ENCODE measurements at places on chromosomes 7 and 10.

DNA sequence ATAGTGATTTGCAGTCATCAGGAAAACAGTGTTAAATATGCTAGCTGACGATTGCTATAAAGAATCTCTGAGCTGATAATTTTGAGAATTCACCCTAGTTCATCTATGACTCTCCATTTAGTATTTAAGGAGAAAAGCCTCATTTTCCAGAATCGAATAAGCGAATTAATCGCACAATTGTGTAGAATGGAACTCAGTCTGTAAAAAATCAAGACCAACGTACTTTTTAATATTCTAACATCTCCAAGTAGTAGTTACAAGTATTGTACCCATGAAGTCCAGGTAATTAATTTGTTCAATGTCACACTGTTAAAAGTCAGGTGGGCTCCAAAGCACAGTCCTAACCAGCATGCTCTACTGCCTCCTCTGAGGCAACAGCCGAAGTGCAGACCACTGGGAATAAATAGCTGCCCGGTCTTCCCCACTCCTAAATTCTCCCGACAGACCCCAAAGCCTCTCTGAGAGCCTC is 380 bp upstream of the AGBL3 start:
- no peak for DNase-seq

- no peak for DNase-seq
Measured at GRCh38 chr10:123962756-123963530, 71.3 kb upstream of the CPXM2 start.

DNA sequence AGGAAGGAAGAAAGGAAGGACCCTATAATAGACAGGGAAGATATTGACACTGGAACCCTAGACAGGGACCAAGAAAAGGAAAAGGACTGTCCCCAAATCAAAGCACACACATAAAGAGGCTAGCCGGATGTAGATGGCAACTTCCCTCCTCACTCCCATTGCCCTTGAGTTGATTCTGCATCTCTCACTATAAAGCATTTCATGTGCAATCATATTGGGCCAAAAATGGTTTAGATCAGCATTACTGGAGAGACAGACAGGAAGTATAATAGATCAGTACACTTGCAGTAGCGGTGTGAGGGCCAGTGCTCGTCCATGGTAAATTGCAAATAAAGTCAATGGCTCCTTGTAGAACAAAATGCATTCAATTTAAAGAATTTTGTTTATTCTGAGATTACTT is 8.4 kb downstream of the IFIT3 start:
- no peak for DNase-seq

DNA sequence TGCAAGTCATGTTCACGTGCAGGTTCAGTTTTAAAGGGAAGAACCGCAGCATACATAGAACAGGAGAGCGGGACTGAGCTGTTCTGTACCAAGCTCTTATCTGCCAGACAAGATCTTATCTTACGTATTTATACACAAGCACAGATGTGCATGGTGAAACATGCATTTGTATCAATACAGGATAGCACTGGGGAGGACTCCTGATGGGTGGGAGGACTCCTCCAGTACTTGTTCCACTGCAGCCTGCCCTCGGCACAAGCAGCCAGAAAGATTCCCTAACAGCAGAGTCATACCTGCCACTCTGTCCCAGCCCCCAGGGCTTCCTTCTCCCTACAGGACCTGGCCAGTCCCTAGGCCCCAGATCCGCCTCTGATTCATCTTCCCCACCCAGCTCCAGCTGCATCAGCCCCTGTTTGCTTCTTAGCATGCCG is 13.2 kb upstream of the PRKCQ start:
- no peak for DNase-seq

GRCh38 chr10:16941870-16942269 is 124.6 kb upstream of the RSU1 start:
- no peak for DNase-seq

DNA sequence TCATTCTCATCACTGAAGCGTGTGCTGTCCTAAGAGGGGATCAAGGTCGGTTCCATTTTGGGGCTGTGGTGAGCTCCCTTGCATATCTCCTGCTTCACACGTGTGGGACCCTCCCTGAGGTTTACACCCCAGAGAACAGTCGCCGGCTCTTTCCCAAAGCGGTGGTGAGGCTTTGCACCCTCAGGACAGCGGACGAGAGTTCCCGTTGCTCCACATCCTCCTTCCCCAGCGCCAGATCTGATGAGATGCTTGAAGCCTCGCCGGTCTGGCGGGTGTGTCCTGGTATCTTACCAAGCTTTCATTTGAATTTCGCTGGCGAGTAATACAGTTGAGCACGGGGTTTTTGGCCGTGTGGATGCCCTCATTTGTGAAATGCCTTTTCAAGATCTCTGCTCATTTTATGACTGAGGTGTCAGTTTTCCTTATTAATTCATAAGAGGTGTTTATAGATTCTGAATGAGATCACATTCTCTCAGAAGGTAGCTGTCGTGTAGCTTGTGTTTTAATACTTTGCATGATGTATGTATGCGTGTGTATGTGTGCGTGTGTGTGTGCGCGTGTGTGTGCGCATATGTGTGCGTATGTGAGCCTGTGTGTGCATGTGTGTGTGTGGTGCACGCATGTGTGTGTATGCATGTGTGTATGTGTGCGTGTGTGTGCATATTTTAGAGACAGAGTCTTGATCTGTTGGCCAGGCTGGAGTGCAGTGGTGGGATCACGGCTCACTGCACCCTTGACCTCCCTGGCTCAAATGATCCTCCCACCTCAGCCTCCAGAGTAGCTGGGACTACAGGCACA is 30.7 kb downstream of the ELFN1 start:
- DNase-seq, result no peak

DNA sequence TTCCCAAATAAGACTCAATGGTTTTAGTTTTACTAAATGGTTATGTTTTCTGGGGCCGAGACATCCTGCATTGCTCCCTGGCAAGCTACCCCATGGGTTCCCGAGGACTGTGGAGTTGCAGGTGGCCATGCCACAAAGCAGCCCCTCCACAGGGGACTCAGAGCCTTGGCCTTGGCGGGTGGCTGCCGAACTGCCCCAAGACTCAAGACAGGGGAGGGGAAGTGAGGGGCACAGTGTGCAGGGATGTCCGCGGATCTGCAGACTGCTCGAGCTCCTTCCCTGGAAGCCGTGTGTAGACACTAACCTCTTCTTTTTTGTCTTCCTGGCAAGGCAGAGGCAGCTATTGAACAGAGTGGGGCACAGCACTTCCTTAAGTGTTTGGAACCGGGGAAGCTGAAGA is 154.6 kb downstream of the EBF3 start:
- no peak for DNase-seq

GRCh38 chr7:26930201-26930600 is 65.8 kb upstream of the SKAP2 start:
- no peak for DNase-seq

DNA sequence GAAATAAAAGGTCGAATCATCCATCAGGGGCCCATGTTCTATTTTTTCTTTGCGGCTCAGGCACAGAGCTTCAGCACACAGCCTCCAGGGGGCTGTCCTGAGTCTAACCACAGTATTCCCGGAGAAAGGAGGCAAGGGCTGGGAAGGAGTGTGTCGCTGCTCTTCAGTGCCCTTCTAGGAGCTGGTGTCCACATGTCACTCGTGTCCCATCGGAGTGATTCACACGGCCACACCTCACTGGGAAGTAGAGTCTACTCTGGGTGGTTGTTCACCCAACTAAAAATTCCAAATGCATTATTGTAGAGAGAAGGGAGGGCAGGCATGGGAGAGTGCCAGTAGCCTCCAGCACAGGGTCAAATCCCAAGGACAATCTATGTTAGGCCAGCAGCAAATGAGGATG is 114.8 kb upstream of the LANCL2 start:
- DNase-seq, result no peak

DNA sequence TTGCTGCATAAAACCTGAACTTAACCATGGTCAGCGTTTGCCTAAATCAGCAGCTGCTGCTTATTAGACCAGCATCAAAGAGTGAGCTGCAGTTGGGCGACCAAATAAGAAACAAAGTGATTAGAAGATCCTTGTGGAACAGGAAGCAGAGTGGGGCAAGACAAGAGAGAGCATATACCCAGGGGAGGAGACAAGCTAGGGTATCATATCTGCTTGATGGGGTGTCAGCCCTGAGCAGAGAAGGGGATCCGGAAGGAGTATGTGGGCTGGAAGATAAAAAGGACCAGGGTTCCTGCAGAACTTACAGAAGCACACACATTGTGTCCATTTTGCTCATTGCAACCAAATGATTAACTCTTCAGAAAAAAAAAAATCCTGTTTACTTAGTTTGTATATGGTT is 213.6 kb downstream of the CELF2 start:
- no peak for DNase-seq

DNA sequence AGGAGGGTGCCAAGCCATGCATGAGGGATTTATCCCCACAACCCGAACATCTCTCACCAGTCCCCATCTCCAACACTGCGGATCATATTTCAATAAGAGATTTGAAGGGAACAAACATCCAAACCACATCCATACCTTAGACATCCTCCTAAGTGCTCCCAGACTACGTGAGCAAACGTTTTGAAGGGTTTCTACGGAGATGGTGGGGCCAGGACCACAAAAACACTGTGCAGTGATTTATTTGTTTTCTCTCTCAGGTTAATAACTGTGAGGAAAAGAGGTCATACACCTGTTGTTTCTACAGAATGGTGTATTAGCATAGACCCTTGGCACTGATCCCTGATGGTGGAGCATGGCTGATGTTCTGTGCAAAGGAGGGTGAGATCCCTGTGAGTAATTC is 277.8 kb downstream of the FRMD4A start:
- DNase-seq, result no peak

DNA sequence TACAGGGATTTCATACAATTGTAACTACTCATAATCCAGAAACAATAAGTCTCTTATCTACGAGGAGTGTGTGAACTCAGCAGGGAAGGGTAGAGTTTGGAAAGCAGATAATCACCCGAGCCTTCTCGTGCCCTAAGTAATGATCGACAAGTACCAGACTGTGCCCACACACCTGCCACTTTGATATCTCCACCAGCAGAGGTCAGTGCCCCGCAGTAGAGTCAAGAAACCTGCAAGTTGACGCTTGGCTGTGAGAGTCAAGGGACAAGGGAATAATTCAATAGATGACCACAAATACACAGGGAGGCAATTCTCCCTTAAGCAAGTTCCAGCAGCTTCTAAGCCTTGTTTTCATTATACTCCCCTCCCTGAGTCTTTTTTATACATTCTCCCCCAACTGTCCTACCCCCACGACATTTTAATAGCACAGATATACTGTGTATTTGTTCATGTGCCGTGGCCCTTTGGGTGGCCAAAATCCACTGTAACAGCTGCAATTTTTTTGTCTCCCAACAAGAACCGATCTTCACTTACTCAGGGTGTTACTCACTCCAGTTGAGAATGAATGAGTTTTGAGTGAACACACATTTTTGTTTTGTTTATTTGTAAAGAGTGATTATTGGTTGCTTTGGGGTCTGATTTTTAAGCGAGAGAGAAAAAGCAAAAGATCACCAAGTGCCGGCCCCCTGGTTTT is 106.9 kb upstream of the RHEB start:
- no peak for DNase-seq

GRCh38 chr10:62460393-62460792 is 86.2 kb downstream of the ZNF365 start:
- DNase-seq, result no peak

- DNase-seq, result no peak
Measured at GRCh38 chr10:55426138-55426537, 625.1 kb upstream of the PCDH15 start.

GRCh38 chr10:69055241-69055640 is 32.7 kb upstream of the SRGN start:
- no peak for DNase-seq

- DNase-seq, result no peak
Measured at GRCh38 chr7:108813251-108814014, 243.8 kb downstream of the DNAJB9 start.

DNA sequence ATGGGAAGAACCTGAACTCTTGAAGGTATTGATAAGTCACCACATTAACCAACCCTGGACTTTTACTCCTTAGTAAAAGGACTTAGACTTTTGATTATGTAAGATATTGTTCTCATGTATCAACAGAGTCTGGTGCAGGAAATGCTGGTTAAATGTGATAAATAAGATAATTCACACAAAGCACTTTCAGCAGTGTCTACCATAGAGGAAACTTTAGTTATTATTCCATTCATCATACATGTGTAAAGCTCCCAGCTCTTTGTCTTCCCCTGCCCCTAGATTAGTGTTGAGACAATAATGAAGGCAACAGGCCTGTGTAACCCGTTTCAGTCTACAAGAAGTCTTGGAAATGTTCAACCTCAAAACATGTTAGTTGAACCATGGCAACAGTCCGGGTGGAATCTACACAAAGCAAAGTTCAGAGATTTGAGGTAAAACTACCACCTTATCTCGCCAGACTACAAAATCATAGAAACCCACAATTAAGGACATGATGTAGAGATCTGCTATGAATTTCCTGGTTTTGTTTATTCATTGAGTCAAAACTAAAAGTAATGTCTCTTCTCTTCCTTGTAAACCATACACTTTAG is 109.9 kb upstream of the ADO start:
- DNase-seq, result no peak

Data from GM20000 (cell line).